ENCODE measurements at places on chromosomes 6 and 20.

GRCh38 chr20:25549172-25549773, 36.1 kb downstream of the NINL start:
- DNase-seq = no peak

GRCh38 chr6:12331474-12331873, 41.3 kb downstream of the EDN1 start:
- no peak for DNase-seq

GRCh38 chr6:41247882-41248705, 19.9 kb downstream of the TREML4 start:
- DNase-seq = no peak

DNA sequence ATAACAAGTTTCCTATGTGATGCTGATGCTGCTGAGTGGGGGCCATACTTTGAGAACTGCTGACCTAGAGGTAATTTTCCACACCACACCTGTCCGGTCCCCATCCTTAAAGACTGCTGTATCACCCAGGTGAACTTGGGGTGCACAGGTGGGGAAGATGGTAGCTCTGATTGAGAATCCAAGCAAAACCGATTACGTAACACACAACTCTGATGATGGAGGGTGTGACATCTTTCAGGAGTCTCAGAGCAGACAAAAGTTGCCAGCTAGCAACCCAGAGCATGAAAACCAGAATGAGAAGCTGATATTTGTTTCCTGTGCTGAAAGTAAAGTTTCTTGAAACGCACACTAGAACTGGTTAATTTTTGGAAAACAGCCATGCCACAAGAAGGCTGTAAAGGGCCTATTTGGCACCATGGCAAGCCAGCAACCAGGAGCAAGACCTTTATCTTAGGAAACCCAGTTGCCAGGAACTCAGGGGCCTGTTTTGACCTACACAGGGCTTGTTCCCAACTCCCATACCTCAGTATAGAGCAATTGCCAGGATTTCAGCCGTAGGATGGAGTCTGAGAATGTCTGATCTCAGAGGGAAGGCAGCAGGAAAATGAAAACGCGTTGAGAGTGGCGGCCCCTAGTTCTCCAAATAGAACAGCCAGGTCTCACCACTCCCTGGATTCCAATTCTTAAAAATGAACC, 21.6 kb upstream of the TBC1D7 start:
- no peak for DNase-seq

DNA sequence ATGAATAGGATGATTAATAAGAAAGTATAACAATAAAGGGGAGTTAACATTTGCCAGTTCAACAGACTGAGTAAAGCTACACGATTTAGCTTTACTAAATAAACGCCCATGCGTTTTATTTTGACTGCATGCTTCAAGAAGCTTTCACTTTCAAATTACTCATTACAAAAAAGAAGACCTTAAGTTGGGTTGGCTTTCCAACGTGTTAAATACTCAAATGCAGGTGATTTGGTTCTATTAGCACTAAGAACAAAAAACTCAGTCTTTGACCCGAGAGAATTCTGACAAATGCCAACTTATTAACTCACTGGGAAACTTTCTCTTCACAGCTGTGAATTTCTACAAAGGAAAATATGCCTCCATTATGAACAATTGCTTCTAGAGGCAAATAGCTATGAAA, 24.8 kb downstream of the RNF146 start:
- no peak for DNase-seq

DNA sequence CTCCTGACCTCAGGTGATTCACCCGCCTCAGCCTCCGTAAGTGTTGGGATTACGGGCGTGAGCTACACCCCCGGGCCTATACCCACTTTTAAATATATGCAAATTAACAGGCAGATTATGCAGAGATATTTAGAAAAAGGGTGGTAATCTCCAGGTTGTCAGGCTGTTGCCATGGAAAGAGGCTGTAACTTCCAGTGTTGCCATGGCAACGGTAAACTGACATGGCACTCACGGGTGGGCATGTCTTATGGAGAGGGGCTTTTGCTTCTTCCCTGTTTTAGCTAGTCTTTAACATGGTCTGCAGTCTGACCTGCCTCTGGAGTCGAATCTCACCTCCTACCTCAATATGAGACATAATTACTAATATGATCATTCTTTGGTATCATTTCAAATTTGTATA, 44.9 kb downstream of the ZNF334 start:
- DNase-seq = no peak

DNA sequence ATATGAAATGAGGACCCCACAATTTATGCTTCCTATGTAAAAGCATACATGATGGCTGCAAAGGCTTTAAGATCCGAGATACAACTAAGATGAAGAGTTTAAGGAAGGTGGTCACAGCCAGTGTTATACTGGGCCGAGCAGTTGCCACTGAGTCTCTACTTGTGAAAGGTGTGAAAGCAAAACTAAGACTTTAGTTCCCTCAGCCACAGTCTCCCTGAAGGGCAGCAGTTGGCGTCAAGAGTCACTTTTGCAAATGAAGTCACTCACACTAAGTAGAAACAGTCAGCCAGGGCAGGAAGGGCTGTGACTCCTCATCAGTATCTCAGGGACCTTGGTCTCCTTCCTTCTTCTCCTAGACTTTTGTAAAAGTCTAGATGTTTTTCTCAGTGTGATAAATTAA, 191.6 kb upstream of the MCHR2 start:
- no peak for DNase-seq

DNA sequence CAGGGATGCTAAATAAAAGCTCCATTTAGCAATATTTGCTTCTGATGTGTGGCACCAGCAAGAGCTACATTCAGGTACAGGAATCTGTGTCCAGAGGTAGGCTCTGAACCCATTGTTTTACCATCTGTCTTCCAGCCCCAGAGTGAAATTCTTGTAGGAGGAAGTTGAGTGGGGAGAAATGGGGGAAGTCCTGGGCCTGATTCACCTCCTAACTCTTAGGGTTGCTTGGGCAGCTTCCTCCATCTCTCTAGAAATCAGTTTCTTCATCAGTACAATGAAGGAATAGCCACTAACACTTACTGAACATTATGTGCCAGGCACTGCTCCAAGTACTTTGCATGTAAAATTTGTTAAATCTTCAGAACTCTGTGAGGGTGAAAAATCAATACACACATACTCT, 35.1 kb upstream of the TSPYL1 start:
- no peak for DNase-seq

DNA sequence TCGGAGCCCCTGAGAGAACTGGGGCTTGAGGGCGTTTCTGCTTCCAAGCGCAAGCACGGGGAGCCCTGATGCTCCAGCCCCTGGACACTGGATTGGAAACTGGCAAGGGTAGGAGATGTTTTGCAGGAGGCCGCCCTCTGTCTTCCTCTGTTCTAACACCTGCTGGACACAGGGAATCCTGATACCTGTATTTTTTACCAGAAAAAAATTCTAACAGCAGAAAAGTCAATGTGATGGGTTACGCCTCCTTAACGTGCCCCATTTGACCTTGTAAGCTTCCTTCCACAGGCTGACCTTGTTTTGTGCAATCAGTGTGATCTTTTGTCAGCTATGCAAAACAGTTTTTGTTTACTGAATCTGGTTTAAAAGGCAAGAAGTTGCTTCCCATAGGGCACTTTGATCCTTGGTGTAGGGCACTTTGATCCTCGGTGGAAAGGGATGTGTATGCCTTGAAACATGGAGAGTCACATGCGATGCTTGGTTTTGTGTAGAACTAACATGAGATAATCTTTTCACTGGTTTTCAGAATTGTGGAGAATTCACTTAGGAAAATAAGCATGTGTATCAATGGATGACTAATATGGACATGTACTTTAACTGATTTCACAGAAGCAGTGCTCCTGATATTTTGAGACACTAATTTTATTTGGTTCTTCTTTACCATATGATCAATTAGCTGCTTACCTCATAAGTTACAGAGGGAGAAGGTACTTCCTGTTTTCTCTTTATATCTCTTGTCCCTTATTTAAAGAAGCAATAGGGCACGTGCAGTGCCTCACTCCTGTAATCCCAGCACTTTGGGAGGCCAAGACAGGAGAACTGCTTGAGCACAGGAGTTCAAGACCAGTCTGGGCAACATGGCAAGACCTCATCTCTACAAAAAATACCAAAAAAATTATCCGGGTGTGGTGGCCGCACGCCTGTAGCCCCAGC, 59.9 kb upstream of the MAP3K4 start:
- no peak for DNase-seq

DNA sequence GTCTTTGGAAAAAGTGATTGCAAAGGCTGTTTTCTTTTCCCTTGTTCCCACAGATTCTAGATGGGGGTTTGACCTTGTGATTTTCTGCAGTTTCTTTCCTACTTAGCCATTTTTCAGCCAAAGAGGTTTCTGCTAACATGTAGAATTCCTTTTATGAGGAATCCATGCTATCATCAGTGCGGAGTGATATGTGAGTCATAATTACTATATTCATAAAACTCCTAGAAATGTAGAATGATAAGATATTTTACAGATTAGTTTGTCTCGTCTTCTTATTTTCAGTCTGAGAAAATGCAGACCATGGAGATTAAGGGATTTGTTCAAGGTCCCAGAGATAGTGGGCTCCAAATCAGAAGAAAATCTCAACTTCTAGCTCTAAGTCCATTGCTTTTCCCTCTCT, 98.6 kb downstream of the KCNQ5 start:
- no peak for DNase-seq

DNA sequence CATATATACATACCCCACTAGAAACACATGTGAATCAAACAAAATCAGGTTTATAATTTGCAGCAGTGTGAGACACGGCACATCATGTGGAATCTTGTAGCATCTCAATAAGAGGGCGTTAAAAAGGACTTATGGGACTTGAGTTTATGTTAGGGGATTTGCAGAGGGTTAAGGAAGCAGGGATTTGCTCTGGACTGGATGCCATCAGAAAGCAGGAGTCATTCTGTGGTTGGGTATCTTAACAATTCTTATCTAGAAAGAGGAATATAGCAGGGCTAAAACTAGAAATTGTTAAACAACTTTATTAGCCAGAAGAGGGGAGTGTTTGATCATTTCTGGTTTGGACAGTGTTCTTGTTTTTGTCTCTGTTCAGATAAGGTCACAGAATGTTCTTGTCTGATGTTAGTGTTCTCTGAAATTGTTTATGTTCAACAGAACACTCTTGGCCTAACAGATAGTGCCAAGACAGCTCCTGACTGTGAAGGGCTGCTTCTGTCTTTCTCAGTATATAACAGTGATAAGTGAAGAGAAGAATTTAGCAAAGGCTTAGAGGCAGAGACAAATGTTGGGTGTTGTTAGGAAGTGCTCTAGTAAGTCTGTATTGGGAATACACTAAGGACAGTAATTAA, 39.2 kb downstream of the LIN28B start:
- no peak for DNase-seq

GRCh38 chr6:72260489-72260888, 361.4 kb upstream of the KCNQ5 start:
- no peak for DNase-seq

- no peak for DNase-seq
Observed at GRCh38 chr6:48505621-48506020, 394.6 kb upstream of the PTCHD4 start.

- no peak for DNase-seq
Observed at GRCh38 chr6:1255636-1256365, 56.1 kb upstream of the FOXQ1 start.

DNA sequence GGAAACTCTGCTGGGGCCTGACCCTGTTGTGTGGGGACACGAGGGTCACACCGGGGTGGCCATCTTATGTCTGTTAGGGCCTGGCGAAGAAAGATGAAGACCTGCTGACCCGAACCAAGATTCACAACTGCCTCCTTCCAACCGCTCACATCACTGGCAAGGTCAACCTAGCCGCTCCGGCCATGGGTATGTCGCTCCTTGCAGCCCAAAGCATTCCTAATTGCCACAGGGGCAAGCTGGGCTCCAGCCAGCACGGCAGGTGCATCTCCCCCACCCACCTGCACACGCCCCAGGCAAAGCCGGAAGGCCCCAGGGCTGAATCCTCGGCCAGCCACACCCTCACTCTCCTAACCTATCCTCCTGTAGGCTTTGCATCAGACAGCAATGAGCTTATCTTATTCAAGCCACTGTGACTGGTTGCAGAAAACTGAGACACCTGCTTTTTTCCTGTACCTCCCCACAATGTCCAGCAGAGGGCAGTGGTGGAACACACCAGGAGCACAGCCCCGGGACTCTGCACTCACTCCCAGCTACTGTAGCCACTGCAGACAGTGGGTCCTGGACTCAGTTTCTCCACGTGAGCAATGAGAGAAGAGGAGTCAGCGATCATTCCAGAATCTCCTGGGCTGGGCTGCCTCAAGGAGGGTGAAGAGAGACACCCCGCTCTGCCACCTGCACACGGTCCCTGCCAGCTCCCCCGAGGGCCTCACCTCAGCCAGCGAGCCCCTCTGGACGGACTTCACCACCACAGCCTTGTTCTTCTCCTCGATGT, 170.2 kb downstream of the PREX1 start:
- peak; percentile 68 for DNase-seq

- DNase-seq = no peak
Observed at GRCh38 chr6:7058250-7058923, 49.4 kb upstream of the RREB1 start.

GRCh38 chr6:170437719-170438401, 115.2 kb downstream of the PSMB1 start:
- DNase-seq = no peak

DNA sequence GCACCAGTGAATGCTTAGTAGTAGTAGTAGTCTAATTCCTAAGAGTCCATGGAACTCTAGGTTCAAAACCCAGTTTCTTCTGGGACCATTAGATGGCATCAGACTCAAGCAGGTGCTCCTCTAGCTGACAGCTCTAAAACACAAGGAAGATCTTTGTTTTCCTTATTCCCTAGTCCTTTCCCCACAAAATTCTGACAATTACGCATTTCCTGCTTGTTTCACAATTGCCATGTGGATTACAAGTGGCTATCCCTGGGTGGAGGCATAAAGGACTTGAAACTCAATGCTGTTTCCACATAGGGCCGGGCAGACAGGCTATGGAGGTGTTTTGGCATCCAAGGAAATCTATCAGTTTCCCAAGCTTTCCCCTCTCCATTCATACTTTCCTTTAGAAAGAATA, 9.2 kb upstream of the HLA-DOB start:
- DNase-seq = no peak

GRCh38 chr6:107334026-107334425, 125.3 kb downstream of the PDSS2 start:
- DNase-seq = no peak

DNA sequence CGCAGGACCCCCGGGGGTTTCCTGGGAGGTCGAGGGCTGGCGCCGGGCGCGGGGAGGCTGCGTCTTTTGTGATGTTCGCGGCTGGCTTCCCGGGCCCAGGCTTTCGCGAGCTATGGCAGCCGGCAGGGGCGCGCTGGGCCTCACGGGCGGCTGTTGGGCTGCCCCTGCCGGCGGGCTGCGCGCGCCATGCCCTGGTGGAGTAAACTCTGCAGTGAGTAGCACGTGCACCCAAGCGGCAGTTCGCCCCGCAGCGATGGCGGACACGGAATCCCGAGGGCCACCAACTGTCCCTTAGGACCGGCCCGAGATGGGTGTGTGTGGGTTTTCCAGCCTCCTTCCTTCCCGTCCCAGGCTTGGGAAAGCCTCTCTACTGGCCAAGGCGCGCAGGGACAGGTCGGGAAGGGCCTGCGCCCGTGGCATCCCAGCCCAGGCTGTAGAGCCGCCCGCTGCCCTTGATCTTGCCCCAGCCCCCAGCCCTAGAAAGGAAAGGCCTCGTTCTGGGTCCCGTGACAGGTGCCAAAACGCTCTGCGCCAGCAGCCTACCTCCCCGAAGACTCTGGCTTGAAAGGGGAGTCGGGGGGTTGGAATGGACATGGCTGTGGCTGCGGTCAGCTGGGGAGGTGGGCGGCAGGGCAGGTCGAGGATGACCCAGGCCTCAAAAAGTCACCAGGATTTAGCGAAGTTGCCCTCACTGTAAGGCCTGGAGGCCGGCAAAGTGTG, 49.7 kb downstream of the ZBTB2 start:
- DNase-seq = no peak

Data from iPS DF 6.9 (cell line).